ENCODE measurements at places on chromosomes 7 and 10. TPM values are rescaled to one million over a fixed set of nuclear protein-coding genes. Genes with fewer than 3 reads are reported as not detected.

DNA sequence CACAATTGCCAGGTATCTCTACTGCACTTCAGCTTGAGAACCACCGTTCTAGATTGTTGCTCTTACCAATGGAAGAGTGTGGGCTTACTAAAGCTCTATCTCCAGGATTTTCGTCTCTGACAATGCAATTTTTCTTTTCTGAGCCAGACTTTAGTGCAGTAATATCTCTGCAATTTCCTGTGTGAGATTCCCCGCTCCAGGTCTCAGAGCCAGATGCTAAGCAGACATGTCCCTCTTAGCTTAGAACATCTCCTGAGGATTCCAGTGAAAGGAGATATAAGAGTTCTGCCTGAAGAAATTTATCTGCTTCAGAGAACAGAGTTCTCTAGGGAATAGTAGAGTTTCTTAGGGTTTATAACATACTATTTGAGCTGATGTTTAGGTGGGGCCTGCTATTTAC, 82.0 kb downstream of the SND1 start:
- no peak for DNase-seq

DNA sequence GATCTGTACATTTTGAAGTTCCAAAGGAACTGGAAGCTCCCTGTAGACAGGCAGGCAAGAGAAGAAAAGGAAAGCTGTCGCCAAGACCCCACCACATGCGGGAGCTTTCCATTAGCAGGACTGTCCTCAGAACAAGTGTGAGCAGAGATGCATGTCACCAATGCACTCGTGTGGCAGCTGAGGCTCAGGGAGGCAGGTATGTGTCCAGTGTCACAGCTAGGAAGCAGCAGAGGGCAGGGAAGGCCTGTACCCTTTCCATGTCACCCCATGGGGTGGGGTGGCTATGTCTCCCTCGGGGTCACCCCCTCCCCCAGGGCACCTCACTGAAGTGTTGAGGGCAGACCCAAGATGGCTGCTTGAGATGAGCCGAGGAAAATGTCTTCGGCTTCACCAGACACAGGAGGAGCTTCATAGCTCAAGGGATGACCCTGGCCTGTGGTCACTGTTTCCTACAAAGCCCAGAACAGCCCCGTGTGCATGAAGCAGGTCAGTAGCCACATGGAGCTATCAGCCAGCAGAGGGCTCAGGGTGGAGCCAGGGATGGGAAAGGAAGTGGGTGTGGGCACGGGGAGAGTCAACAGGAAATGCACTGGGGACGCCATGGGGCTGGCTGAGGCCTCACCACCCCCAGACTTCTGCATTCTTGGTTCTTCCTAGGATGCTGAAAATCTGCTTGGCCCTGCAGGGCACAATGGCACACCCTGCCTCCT, 96.6 kb downstream of the FAM53B start:
- no peak for DNase-seq

GRCh38 chr7:119223930-119224329, 999.4 kb downstream of the ANKRD7 start:
- no peak for DNase-seq

The C1GALT1 gene
- total RNA-seq: 23.8 TPM

DNA sequence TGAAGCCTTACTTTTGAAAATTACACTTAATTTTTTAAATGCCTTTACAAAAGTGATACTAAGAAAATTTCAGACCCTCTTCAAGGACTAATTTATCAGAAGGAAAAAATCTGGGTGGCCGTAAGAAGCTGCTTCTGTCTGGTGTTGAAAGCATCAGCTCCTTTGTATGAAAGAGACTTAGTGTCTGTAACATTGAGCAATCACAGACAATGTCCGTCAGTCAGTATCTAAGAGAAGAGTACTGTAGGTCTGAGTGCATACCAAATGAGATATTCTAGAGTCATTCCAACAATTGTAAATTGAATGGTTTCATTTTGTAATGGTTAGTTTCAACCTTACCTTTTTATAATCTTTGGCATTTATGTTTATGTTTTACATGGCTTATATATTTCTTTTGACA, 11.1 kb upstream of the MDFIC start:
- DNase-seq: no peak

The FEZF1 gene
- not detected for total RNA-seq

GRCh38 chr7:39507866-39508551, 58.2 kb upstream of the YAE1 start:
- no peak for DNase-seq

GRCh38 chr7:121624958-121625357, 228.8 kb upstream of the FAM3C start:
- DNase-seq: no peak

Measured in mesenteric fat pad (tissue), 1 donor.